ENCODE measurements at places on chromosomes 12 and 14.

DNA sequence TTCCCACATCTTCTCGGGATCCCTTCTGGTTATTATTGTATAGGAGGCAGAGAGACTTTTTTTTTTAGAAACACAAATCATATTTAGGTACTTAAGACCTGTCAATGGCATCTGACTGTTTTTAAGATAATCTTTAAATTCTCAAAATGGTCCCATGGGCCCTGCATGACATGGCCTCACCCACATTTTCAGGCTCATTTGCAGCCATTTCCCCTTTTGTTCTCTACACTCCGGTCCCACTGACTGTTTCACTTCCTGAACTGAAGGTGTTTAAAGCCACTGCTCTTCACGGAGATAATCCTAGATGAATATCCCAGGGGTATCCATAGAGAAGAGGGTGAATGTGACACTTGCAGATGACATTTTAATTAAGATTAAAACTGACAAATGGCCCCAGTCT is 12.3 kb upstream of the C12orf71 start:
- no peak for DNase-seq

DNA sequence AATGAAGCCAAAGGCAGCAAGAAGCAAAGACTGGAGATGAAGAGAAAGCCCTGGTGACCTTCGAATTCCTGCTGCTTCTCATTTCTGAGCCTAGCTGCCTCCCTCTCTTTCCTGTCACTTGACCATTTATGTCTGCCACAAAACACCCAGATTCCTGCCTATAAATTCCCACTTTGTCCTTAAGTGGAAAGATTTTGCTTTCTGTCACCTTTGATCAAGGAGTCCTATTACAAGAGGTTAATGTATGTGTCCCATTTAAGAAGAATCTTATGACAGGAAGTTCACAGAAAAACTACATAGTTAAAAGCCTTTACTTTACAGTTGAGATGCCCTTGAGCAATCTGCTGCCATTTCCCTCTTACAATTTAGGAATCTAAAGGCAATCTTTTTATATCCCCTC is 155.7 kb downstream of the GALC start:
- no peak for DNase-seq

- DNase-seq = no peak
Measured at GRCh38 chr12:2334689-2335088, 281.9 kb downstream of the CACNA1C start.

GRCh38 chr14:43087666-43088065 is 1419.4 kb downstream of the FSCB start:
- DNase-seq = no peak

GRCh38 chr12:90064852-90065801 is 356.5 kb upstream of the ATP2B1 start:
- no peak for DNase-seq

- peak; percentile 64 for DNase-seq
Measured at GRCh38 chr14:100476012-100476822, 111.0 kb downstream of the BEGAIN start.

DNA sequence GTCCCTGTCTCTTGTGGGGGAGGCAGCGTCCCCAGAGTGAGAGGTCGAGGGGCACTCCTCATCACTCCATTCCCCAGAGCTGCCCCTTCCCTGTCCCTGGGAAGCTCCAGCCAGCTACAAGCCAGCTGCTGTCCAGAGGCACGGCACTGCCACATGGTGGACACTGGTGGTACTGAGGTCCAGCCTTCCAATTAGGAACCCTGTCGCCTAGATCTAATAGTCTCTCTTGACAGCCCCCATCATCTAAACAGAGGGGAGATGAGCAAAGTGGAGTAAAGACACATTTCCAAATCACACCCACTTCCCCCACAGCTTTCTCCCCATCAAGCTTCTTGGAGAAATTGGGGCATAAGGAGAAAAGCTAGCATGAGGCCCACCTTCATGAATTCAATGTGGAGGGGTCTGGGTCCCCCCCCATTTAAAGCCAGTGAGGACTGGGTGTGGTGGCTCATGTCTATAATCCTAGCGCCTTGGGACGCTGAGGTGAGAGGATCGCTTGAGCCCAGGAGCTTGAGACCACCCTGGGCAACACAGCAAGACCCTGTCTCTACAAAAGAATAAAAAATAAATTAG is 2.1 kb upstream of the INHBE start:
- DNase-seq = peak; percentile 72

GRCh38 chr14:32950584-32950983 is 11.9 kb downstream of the NPAS3 start:
- no peak for DNase-seq

- DNase-seq = no peak
Measured at GRCh38 chr12:12240662-12241340, 26.0 kb downstream of the LRP6 start.

DNA sequence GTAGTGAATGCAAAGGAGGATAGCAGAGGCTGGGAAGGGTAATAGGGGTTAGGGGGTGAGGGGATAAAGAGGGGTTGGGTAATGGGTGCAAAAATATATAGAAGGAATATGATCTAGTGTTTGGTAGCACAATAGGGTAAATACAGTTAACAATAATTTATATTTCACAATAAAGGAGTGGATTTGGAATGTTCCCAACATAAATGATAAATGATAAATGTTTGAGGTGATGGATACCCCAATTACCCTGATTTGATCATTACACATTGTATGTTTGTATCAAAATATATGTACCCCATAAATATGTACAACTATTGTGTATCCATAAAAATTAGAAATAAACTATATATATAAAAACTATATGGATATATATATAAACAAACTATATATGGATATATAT is 999 bp upstream of the MYRFL start:
- no peak for DNase-seq

DNA sequence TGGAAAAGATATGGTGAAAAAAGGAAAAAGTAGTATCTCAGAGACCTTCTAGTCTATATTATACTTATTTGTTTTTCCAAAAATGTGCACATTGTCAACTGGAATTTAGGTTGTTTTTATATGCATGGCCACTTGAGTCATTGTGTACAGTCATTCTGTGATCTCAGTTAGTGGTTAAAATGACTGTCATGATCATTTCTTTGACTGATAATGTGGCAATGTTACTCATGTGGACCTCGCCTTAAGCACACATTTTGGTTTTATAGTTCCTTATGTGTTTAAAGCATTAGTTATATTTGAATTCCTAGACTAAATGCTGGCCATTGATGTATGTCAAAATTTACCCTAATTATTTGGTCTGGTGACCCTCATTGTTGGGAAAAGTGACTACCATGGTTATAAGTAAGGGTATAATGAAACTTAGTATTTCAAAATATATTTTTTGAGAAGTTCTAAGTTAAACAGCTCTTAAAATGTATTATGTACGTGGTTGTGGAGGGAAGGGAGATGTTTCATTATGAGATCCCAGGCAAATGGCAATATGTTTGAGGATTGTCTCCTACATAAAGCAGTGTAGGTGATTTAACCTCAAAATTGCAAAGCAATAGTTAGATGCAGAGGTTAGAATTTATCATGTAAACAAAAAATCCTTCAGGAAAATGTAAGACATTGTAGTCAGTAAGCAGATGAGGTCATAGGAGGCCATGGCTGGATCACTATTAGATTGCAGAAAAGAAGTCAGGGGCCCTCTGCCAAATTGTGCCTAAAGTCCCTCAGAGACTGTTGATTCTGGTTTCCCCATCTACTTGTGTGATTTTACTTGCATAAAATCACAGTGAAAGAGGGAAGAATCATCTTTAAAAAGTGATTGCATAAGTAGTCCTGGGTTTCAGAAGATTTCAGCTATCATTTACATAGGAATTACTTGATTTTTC is 17.5 kb downstream of the PNMA1 start:
- no peak for DNase-seq

- no peak for DNase-seq
Measured at GRCh38 chr14:73003681-73004080, 23.2 kb downstream of the ZFYVE1 start.

DNA sequence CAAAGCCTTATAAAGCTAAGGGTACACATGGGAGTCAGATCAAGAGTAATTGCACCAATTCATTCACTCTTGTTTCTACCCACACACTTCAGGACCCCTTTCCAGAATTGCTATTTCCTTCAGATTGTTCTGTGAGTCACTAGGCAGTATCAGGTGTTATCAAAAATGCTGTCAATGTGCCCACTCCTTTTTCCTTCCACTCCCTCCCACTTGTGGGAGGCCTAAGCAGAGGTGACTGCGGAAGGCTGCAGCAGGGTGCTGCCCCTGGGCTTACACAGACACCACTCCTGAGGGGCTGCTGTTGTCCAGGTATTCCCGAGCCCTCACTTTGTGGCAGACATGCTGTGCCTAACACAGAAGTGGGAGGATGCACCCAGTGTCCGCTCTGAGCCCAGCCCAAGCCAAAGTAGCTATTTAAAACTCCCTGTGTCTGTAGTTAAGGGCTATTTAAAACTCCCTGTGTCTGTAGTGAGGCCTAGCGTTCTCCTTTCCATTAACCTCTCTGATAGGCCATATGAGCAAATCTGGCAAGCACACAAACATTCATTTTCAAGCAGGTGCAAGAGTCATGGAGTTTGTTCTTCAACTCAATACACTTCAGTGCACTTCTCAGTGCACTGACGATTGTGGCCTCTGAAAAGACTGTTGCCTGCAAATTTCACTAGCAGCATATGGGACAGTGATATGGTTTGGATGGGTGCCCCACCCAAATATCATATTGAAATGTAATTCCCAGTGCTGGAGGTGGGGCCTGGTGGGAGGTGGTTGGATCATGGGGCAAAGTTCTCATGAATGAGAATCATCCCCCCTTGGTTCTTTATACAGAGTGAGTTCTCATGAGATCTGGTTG is 117.8 kb downstream of the PHLDA1 start:
- DNase-seq = peak; percentile 41

DNA sequence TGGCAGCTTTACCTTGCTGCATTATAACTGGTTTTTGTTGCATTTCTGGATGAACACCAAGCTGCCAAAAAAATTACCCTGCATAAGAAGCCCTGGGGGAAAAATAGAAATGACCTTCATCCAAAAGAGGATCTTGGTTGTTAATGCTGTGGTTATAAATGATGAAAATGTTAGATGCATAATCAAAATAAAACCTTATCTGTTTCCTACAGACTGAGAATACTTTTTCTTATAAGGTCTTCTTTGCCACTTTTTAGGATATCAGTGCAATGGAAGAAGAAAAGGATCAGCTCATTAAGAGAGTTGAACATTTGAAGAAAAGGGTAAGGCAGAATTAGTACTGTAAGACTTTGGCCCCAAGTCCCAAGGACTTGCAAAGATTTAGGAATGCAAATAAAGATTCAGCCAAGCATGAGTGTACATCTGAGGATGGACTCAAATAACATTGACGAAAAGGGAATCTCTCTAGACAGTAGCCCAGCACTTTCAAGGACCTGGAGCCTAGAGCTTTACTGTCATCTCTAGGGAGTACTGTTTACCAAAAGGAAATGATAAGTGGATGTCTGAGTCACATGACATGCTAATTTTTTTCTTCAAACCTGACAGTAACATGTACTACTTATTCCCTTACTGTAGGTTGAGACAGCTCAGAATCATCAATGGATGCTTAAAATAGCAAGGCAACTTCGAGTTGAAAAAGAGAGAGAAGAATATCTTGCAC is 10.7 kb downstream of the IFT81 start:
- no peak for DNase-seq

- peak; percentile 55 for DNase-seq
Measured at GRCh38 chr14:56120091-56120691, 2.0 kb downstream of the PELI2 start.

DNA sequence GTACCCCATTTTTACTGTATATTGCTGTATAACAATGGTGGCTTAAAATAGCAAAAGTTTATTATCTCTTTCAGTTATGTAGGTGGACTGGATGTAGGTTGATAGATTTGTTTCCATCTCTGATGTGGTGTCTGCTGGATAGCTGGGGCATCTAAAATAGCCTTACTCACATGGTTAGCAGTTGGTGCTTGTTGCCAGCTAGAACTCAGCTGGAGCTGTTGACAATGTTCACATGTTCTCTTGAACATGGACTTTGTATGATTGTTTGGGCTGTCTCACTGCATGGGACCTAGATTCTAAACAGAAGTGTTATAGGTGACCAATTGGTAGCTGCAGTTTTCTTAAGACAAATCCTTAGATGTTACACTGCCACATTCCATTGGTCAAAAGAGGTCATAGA is 126.9 kb downstream of the GPHN start:
- no peak for DNase-seq

DNA sequence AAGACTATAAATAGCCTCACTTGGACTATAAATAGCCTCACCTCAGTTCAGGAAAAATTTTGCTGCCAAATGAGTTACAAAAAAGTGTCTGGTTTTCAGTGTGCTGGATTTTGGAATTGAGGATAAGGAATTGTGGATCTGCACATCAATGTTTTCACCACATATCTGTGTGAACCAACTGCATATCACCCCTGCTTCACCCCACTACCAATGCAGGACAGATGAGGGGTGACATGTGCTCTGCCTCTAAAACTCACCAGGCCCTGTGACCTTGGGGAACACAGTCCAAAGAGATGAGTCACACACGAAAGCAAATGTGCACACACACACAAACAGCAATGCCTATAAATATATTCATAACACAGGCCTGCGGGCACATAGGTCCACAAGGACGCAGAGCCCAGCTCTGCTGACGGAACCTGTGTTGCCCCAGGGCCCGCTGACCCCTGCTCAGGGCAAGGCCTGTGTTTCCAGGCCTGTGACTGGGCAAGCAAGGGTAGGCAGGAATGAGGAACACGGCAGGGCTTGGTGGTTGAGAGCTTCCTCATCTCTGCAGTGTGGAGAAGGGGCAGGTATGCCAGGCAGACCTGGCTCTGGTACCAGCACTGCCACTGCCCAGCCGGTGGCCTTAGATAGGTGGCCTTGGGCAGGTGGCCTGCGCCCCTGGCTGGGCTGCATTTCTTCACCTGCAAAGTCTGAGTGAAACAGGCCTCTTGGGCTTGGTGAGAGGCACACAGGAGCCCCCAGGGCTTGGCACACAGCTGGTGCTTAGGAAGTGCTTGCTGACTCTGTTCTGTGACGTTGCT is 82.4 kb downstream of the ARL6IP4 start:
- peak; percentile 29 for DNase-seq

- DNase-seq = no peak
Measured at GRCh38 chr12:78888568-78888967, 24.0 kb downstream of the SYT1 start.

- DNase-seq = no peak
Measured at GRCh38 chr12:130481392-130481879, 143.7 kb downstream of the PIWIL1 start.

DNA sequence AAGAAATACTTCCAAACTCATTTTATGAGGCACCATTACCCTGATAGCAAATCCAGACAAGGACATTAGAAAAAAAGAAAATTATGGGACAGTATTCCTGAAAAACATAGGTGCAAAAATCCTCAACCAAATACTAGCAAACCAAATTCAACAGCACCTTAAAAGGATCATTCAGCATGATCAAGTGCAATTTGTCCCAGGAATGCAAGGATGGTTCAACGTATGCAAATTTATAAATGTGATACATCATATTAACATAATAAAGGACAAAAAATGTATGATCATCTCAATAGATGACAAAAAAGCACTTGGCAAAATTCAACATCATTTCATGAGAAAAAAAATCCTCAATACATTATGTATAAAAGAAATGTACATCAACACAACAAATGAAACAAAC is 162.9 kb downstream of the DUSP6 start:
- no peak for DNase-seq

- DNase-seq = no peak
Measured at GRCh38 chr12:117595751-117596150, 234.3 kb upstream of the NOS1 start.
